ENCODE measurements at places on chromosomes 1 and 21. TPM values are rescaled to one million over a fixed set of nuclear protein-coding genes. Genes with fewer than 3 reads are reported as not detected.

GBP2 gene
- 5.4 TPM for total RNA-seq

DNA sequence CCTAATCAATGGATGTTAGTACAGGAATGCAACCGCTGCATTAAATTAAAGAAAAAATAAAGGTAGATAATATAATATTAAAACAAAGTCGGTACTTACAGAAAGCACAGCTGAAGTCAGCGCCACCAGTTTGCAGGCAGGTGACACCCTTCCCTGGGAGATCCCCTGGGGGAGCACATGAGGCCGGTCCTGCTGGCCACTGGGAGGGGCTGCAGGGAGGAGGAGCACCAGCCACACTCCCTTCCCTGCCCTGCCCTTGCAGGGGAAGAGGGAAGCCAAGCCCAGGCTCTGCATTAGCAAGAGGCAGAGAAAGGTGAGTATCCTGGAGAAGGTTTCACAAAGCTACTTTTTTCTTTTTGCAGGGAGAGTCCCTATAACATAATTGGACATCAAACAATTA, 507.0 kb downstream of the AJAP1 start:
- no peak for DNase-seq

GRCh38 chr1:235004840-235005391, 123.7 kb downstream of the TOMM20 start:
- no peak for DNase-seq

KDM1A gene
- 64.4 TPM for total RNA-seq

Measured in GM23248 (cell line).